Diencephalon (tissue), 1 donor: ENCODE measurements at places on chromosomes 3 and 15. TPM values are rescaled to one million over a fixed set of nuclear protein-coding genes. Genes with fewer than 3 reads are reported as not detected.

The THAP10 gene
- total RNA-seq: 6.0 TPM

The C3orf38 gene
- total RNA-seq: 60.2 TPM

The FES gene
- total RNA-seq: 6.0 TPM

The GALNT15 gene
- total RNA-seq: 5.8 TPM

The CHRNA5 gene
- total RNA-seq: 7.6 TPM

The LDHAL6B gene
- total RNA-seq: not detected

The MYO5C gene
- total RNA-seq: 3.0 TPM

The GOLIM4 gene
- total RNA-seq: 31.6 TPM

The LRRC49 gene
- 133 TPM for total RNA-seq

The QTRT2 gene
- 15.0 TPM for total RNA-seq

The CCDC9B gene
- total RNA-seq: 1.4 TPM

The COLQ gene
- 2.5 TPM for total RNA-seq

The GOLGA6L22 gene
- total RNA-seq: not detected

The EPHA3 gene
- 55.6 TPM for total RNA-seq
